ENCODE measurements at places on chromosomes 4 and X.

DNA sequence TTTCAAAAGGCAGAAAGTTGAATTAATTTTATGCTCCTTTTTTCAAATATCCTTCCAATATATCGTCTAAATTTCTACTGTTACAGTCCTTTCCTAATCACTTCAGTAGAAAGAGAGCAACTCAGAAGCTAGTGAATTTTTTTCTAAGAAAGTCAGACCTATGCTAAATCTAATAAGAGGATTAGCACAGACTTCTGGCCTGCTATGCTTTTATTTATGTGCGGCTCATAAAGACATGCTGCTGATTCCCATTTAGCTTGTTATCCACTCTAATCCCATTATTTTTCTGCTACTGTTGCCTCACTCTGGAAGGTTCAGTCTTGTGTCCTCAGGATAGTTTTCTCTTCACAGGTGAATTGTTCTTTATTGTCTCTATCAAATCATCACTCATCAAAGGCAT lies 473.5 kb upstream of the FAM241A start:
- no peak for DNase-seq

DNA sequence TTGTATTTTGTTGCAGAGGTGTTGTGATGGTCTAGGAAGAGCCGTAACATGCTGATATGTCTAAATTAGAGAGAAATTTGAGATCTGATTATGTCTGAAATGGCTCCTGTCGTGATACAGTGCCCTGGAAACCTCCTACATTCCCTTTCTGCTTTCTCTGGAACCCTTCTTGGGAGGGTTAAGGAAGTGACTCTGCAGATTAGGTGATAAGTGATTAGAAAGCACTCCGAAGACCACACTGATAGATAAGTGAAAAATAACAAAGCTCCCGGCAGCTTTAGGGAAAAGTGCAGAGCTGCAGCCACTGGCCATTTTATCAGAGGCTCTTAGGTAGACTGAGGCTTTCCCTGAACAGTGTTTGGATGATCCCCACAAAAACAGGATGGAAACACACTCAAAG lies 110.6 kb downstream of the MGST2 start:
- DNase-seq: no peak

DNA sequence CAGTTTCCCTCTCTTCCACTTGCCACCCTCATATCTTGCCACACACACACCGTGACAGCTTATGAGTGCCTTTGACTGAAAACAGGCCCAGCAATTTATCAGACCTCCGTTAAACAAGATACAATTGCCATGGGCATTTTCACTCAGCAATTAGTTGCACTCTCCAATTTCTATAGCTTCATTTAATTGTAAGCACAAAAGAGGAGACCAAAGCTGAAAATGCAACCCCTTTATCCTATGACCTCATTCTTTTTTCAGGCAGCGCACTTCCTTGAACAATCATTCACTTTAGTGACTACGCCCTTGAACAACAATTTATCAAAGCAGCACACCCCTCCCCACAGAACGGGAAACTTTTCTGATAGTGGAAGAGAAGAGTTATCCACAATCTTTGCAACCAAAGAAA lies 4.1 kb downstream of the POF1B start:
- DNase-seq: no peak

DNA sequence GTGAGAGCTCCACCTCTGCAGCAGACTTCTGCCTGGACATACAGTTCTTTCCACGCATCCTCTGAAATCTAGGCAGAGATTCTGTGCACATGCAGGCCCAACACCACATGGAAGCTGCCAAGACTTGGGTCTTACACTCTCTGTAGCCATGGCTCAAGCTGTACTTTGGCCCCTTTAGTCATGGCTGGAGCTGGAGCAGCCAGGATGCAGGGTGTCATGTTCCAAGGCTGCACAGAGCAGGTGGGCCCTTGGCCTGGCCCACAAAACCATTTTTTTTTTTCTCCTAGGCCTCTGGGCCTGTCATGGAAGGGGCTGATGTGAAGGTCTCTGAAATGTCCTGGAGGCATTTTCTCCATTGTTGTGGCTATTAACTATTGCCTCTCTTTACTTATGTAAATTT lies 990.5 kb upstream of the ADGRL3 start:
- no peak for DNase-seq

DNA sequence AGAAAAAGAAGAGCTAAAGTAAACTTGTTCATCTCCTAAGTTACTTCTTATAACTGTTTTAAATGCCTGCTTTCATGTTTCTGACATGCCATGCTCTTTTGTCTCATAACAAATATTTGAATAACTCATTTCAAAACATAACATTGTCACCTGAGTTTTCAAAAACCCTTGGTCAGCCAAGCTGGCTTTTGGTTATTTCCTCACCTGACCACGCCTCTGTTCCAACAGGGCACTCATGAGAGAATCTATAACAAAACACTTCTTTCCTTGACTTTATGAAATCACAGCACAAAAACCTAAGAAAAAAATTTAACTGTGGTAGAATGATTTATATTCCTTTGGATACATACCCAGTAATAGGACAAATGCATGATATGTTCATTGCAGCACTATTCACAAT lies 172.9 kb upstream of the GALNT7 start:
- DNase-seq: no peak

Data from left ventricle myocardium inferior (tissue), 1 donor.